Activated CD8-positive, alpha-beta memory T cell treated with anti-CD3 and anti-CD28 coated beads for 48 hours (primary cell): ENCODE measurements at places on chromosomes 4 and X.

- no peak for DNase-seq
These were observed 805 bp downstream of the ATP8A1 start for GRCh38 chr4:42655921-42656678.

DNA sequence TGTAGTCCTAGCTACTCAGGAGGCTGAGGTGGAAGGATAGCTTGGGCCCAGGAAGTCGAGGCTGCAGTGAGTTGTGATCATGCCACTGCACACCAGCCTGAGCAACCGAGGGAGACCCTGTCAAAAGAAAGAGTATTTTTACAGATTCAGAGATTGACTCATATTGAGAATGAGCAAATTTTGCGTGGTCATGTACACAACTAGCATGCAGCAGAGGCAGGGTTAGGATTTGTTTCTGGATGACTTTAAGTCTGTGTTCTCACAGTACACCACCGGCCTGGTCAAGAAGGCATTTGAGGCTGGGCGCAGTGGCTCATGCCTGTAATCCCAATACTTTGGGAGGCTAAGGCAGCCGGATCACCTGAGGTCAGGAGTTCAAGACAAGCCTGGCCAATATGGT, 44.8 kb upstream of the CBR4 start:
- DNase-seq, result no peak

DNA sequence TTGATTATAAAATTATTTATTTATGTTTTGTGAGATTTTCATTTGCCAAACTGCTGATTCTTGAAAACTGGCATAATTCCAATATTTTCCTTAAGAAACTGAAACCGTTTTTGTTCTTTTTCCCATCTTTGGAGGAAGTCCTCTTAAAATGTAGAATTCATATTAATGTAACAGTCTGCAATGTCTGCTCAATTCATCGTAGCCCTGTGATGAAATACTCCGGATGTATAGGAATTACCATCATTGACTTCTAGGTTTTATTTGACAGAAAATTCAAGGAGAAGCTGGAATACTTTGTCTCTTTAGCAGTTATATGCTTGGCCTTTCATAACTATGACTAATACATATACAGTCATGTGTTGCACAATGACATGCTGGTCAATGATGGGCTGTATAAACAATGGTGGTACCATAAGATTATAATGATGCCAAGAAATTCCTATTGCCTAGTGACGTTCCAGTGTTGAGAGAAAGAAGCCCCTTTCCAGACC, 185.0 kb upstream of the GPRIN3 start:
- DNase-seq, result no peak

GRCh38 chr4:144347121-144347520, 206.6 kb upstream of the GYPA start:
- DNase-seq, result no peak

GRCh38 chr4:52573551-52573950, 85.5 kb downstream of the USP46 start:
- DNase-seq, result no peak
